Ascending aorta (tissue), 2 donors: ENCODE measurements at places on chromosomes 4 and X. TPM values are rescaled to one million over a fixed set of nuclear protein-coding genes. Genes with fewer than 3 reads are reported as not detected.

Gene TAF7L
- not detected for total RNA-seq

DNA sequence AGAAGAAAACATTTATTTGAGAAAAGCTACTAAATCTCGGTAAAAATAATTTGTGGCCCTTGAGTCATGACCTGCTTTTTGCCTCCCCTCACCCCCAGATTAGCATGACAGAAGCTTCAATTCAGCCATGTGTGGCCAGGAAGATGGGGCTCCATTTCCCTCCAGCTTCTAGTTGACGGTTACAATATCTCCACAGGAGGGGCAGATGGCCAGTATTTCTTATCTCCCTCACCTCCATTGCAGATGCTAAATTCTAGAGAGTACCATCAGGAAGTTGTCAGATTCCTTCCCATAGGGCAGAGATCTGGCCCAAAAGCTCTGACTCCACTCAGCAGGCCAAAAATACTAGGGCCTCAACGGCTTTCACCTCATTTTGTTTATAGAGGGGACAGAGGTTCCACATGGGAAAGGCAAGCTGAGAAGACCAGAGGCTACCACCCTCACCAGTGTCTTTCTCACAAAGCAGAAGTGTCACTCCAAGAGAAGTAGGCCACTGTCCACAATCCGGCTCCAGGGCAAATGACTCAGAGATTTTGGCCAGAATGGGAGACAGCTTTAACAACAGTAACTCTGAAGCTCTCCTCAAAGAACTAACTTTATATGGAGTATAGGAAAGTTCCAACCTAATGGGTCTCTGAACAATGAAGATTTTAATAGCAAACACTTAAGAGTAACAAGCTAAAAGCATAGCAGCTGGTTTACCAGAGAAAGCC lies 108.3 kb downstream of the TBC1D19 start:
- H3K36me3 ChIP-seq, result no peaks in the 10 kb centered on the region
- H3K4me3 ChIP-seq, result no peak overlapping the region
- no peaks in the 10 kb centered on the region for H3K27me3 ChIP-seq
- no peaks in the 10 kb centered on the region for H3K4me1 ChIP-seq
- no peak overlapping the region for H3K27ac ChIP-seq
- no peak for DNase-seq

DNA sequence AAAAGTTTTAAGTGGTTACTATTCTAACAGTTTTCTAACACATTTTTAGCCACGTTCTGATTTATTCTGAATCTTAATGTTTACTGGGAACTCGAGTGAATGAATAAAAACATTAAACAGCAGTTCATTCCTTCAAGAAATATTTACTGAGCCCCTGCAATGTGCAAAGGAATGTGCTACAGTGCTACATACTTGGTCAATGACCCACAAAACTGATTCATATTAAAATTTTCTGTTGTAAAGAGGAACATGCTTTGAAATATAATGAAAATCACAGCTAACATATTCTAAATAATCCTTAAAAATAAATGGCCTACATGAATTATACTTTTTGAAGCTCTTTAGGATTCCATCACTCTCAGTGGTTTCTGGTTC lies 78.7 kb downstream of the ARAP2 start:
- no peaks in the 10 kb centered on the region for H3K4me1 ChIP-seq
- no peak for DNase-seq
- H3K4me3 ChIP-seq, result no peak overlapping the region
- H3K27ac ChIP-seq, result no peak overlapping the region
- no peaks in the 10 kb centered on the region for H3K27me3 ChIP-seq
- H3K36me3 ChIP-seq, result no peaks in the 10 kb centered on the region

GRCh38 chr4:54097152-54097551 lies 2.8 kb upstream of the GSX2 start:
- H3K4me1 ChIP-seq, result peaks cover 12% of the 10 kb centered on the region
- H3K36me3 ChIP-seq, result no peaks in the 10 kb centered on the region
- no peak for DNase-seq
- peaks cover 14% of the 10 kb centered on the region for H3K27me3 ChIP-seq
- no peak overlapping the region for H3K4me3 ChIP-seq
- H3K27ac ChIP-seq, result no peak overlapping the region

DNA sequence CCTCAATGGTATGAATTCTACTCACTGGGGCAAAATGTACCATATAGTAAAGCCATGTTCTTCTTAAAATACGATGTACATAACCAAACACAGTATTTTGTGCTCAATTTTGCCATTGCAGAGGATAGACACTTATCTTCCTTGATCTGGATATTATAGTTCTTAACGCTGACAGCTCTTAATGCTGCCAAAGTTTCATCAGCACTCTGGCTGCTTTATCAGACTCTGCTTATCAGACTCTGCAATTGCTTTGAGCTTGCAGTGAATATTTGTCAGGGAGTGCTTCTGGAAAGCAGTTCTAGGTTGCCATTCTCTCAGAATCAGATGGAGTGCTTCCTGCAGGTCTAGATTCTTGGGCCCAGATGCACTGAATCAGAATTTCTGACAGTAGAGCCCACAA lies 863.1 kb downstream of the CCSER1 start:
- no peak overlapping the region for H3K4me3 ChIP-seq
- H3K27me3 ChIP-seq, result no peaks in the 10 kb centered on the region
- H3K27ac ChIP-seq, result no peak overlapping the region
- H3K4me1 ChIP-seq, result no peaks in the 10 kb centered on the region
- H3K36me3 ChIP-seq, result no peaks in the 10 kb centered on the region

- no peaks in the 10 kb centered on the region for H3K4me1 ChIP-seq
- H3K36me3 ChIP-seq, result no peaks in the 10 kb centered on the region
- DNase-seq, result no peak
- H3K27me3 ChIP-seq, result no peaks in the 10 kb centered on the region
- H3K4me3 ChIP-seq, result no peak overlapping the region
These were observed 52.1 kb downstream of the PWWP3B start for GRCh38 chrX:106220177-106220576.

- H3K27me3 ChIP-seq, result no peaks in the 10 kb centered on the region
- H3K36me3 ChIP-seq, result no peaks in the 10 kb centered on the region
- H3K4me3 ChIP-seq, result no peak overlapping the region
- no peak overlapping the region for H3K27ac ChIP-seq
- no peaks in the 10 kb centered on the region for H3K4me1 ChIP-seq
These were observed 243.2 kb upstream of the NOCT start for GRCh38 chr4:138772366-138772765.

DNA sequence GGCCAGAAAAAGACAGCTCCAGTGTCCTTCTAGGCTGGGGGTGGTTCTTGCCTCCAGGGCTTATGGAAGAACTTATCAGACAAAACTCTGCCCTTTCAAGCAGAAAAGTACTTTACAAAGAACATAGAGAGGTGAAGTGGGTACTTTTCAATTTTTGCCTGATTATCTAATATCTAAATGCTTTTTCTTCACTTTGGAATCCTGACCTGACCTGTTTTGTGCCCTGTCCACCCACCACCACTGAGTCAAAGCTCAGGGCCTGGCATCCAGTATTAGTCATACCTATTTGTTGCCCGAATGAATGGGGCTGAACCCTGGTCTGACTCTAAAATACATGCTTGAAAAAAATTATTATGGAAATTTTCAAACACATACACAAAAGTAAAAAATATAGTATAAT lies 37.2 kb downstream of the RTL9 start:
- H3K27me3 ChIP-seq, result no peaks in the 10 kb centered on the region
- H3K4me3 ChIP-seq, result no peak overlapping the region
- no peak overlapping the region for H3K27ac ChIP-seq
- H3K4me1 ChIP-seq, result no peaks in the 10 kb centered on the region
- no peaks in the 10 kb centered on the region for H3K36me3 ChIP-seq

DNA sequence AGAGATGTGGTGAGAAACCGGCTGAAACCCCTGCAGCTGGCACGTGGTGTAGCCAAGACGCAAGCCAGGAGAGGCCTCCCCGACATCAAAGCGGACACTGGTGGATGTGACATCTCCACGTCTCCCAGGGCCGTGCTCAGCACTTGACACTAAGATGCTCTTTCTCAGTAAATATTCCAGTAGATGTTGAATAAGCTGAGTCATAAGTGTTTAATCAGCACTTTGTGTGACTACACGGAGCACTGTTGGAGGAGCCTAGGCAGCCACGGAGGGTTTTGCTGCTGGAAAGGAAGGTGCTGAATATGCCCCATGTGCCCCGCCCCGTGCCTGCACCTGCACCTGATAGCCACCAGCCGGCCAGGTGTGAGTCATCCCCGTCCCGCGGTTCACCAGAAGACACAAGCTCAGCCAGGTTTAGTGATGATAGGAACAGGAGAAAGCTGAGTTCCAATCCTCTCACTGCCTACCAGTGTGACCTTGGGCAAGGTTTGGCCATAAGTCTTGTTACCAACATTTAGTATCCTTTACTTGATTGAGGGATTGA lies 29.0 kb upstream of the C4orf50 start:
- no peak overlapping the region for H3K27ac ChIP-seq
- no peaks in the 10 kb centered on the region for H3K4me1 ChIP-seq
- no peaks in the 10 kb centered on the region for H3K36me3 ChIP-seq
- no peak for DNase-seq
- no peak overlapping the region for H3K4me3 ChIP-seq
- H3K27me3 ChIP-seq, result no peaks in the 10 kb centered on the region
